ENCODE measurements at places on chromosomes 7 and 10.
A peak's percentile ranks its signal among the peaks of the same experiment; 100 is the strongest.

- no peak for DNase-seq
These were observed 47.9 kb downstream of the MRPL32 start for GRCh38 chr7:42980084-42980483.

DNA sequence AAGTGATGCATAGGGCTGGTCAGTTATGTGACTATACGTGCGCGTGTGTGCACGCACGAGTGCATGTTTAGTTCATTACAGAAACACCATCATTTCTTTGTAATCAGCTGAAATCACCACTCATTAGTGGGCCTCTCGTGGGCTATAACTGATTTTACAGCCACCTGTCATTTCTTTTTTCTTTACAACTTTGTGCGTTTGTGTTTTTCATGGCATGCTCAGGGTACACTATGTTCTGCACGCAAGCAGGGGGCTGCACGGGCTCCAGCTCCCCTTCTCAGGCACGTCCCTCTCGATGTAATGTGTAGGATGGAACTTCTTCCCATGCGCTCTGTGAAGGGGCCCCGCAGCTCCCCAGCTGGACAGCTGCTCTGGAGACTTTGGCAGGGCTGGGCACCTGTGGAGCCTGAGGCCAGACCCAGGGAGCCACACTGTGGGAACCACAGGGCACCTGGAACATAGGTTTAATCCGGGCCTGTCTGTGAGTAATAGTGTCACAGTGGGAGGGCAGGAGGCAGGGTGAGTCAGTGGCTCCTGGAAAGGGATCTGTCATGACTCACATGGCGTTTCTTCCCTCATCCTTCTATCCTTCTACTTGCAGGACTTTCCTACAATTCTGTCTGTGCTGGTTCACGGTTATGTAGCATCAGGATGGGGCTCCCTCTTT, 4.9 kb downstream of the GCK start:
- peak; percentile 88 for DNase-seq

DNA sequence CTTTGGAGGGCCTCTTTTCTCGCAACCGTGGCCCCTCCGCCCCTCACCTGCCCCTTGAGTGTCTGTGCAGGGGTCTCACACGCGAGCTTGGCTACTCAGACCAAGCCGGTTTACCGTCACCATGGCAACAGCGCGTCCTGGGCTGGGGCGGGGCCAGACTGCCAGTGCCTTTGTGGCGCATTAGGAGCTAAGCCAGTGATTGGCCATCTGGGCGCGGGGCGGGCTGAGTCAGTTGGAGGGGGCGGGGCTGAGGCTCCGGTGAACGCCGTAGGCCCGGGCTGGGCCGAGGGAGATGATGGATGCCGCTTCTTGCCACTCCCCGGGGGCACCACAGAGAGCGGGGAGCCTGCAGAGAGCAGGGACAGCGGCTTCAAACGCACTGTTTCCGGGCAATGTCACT, 48.7 kb upstream of the FXYD4 start:
- peak; percentile 85 for DNase-seq

- DNase-seq = peak; percentile 81
These were observed 238.5 kb downstream of the ZMYND11 start for GRCh38 chr10:373526-374309.

- DNase-seq = no peak
These were observed 108.1 kb downstream of the GRID1 start for GRCh38 chr10:86258499-86258898.

GRCh38 chr10:60331886-60332285, 57.8 kb downstream of the ANK3 start:
- DNase-seq = no peak

DNA sequence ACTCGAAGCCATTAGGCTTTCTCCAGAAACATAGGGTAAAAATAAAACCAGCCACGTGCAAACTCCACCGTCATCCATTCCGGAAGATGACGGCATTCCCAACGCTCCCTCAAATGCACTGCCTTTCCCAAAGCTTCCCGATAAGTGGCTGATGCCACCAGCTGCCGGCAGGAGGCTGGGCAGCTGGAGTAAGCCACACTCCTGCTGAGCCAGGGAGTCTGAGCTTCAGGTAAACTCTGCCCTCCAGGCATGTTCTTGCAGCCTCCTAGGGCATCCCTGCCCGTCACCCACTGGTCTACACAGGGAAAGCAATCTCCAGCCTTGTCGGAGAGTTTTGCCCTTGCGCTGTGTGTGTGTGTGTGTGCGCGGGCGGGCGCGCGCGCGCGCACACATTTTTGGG, 40.5 kb upstream of the TMEM273 start:
- no peak for DNase-seq

DNA sequence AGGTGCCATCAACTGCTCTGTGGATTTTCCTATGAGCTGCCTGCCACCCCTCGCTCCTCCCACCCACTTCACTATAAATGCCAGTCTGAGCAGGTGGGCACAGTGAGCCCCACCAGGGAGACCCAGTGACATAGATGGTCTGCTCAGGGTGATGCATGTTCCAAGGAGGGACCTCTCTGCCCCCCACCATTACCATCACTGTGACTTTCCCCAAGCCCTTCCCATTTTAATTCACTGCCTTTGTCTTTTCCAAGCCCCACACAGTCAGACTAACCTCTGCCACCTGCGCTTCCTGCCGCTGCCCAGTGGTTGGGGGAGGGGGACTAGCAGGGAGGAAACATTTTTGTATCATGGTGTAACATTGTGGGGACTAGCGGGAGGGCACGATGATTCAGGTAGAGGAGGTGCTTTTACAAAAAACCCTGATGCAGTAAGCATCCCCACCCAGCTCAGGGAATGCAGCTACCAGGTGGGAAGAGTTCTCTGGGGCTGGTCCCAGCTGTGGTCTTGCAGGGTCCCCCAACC, 24.6 kb downstream of the PRSS2 start:
- no peak for DNase-seq

- no peak for DNase-seq
These were observed 5.7 kb upstream of the NDST2 start for GRCh38 chr10:73816917-73817729.

DNA sequence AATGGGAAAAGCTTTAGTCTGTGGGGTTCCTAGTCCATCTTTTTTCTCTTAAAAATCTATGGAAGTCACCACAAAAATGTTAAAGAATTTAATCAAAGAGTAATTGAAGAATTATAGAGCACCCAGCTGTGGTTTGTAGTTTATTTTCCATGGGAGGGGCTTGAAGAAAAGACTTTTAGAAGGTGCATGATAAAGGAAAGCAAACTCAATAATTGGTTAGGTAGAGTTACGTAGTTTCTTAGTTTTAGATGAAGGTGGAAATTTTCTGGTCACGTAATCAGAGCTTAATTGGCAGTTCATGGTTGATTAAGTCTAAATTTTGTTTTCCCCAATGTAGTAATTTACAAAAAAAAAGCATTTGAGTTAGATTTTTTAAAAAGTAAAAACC, 724 bp downstream of the ZNF107 start:
- no peak for DNase-seq

DNA sequence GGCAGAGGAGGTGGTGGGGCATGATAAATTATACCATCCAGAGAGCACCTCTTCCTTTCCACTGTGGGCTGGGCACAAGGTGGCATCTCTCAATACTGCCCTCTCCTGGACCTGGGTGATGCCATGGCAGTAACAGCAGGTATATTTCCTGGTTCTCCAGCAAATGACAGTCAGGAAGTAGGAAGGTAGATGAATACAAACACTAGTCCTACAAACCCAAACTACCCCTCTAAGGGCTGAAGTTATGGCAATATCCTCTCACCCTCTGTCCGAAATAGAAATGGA, 1004.9 kb downstream of the KCNMA1 start:
- no peak for DNase-seq

GRCh38 chr10:13893926-13894325, 307.2 kb downstream of the PRPF18 start:
- no peak for DNase-seq

DNA sequence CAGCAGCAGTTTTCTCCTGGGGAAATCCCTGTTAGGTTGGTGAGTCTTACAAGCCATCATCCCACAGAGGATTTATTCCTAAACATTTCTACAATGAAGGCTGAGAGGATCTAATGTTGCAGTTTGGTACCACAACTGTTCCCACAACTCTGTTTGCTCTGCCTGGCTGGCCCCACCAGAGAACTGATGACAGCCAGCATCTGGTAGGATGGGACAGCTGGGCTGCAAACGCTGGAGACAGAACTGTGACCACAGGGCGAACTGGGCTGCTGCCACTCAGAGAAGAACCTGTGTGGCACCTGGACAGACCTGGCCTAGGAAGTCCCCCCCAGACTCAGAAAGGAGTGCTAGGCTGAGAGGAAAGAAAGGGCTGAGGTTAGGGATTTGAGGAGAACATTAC, 94.8 kb downstream of the CALN1 start:
- DNase-seq = no peak

DNA sequence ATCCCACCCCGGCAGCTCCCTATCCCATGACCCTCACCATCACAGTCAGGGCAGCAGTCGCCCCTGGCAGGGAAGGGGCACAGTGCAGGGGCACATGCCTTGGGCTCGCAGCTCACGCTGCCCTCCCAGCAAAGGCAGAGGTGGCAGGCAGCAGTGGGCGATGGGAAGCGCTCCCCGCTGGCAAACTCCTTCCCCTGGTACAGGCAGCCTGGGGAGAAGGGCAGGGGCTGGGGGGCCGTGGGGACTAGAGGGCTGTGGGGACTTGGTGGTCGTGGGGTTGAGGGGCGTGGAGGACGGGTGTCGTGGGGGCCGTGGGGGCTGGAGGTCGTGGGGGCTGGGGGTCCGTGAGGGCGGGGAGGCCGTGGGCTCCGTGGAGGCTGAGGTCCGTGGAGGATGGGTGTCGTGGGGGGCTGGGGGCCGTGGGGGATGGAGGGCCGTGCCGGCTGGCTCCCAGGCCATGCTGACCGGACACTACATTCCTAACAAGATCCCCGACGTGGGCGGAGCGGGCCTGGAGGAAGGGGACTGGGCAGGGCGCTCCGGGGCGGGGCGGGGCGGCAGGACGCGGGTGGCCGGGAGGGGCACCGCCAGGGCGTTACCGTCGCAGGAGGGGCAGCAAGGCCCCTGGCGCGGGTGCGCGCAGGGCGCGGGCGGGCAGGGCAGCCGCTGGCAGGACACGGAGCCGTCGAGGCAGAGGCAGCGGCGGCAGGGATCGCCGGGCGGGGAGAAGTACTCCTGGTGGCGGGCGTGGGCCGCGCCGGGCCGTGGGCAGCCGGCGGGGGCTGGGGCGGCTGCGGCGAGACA, 20.0 kb downstream of the KCP start:
- DNase-seq = no peak

DNA sequence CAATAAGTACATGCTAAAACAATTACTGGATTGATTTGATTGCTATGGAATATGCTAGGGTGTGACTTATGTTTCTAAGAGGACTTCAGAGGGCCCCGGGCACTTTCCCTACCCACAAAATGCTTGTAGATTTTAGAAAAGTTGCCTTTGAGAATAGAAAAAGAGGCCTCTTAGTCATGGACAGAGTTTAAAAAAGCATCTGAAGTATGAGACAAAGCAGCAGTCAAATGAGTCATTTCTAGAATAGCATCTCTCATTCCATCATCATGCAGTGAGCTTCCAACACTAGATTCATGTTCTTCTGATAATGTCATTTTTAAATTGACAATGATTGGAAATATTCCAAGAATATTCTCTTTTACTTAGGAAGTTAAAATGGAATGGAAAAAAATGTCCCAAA, 675.1 kb upstream of the PCDH15 start:
- DNase-seq = peak; percentile 1

DNA sequence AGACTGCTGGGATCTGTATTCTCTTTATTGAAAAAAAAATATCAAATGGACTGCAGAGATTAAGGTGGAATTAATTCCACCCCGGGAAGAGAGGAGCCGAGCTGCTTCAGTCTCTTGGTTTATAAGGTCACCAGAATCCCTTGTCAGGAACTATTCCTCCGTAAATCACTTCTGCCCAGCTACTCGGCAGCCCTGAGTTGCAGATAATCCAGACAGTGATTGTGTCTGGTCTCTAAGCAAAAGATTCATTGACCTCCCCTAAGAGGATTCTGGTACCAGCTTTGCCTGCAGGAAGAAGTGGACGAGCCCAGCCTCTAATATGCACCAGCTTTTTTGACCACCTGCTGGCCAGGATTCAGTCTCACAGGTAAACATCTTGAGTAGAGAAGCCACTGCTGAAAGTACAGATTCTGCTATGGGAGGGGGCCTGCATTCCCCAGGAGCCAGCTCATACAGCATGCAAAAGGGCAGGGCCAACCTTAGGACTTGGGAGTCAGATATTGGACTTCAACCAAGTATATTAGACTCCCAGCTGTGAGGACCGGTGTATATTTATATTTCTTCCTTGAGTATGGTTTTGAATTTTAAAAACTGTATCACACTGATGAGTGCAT, 27.1 kb upstream of the PLXNA4 start:
- no peak for DNase-seq

GRCh38 chr7:40572810-40573465, 438.1 kb downstream of the SUGCT start:
- peak; percentile 90 for DNase-seq

DNA sequence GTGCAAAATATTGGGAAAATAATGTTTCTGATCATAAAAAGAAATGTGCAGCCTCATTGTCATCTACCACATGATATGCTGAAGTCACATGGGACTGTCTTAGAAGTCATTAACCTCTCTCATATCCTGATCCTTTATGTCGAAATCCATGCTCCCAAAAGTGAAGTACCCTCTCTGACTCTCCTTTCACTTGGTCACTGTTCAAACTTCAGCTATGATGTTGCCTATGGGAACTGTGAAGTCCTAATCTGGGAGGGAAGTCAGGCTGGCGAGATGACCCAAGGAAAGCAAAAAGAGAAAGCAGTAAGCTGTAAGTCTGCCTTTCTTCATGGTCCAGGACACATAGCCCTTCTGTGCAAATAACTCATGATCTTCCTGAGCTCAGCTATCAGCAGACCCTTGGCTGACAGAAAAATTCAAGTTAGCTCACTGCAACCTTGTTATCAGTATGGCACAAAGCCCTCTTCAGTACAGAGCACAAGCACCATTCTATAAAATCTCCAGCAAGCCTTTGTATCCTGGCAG, 29.5 kb downstream of the WASL start:
- no peak for DNase-seq

DNA sequence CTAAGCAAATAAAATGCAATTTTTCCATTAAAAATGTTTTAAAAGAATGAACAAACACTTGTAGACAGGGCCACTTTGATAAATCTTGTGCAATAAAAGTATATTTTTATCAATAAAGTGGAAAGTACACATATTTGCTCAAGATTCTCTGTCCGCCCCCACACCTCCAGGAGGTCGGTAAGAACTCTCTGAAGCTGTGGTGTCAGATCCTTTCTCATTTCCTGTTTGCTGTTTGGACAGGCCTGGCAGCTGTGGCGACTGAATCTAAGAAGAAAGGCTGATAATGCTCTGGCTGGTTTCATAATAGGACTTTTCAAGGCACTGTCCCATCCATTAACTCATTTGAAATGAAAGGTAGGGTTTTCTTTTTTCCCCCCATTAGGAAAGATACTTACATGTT, 15.3 kb upstream of the ASB4 start:
- DNase-seq = peak; percentile 92

DNA sequence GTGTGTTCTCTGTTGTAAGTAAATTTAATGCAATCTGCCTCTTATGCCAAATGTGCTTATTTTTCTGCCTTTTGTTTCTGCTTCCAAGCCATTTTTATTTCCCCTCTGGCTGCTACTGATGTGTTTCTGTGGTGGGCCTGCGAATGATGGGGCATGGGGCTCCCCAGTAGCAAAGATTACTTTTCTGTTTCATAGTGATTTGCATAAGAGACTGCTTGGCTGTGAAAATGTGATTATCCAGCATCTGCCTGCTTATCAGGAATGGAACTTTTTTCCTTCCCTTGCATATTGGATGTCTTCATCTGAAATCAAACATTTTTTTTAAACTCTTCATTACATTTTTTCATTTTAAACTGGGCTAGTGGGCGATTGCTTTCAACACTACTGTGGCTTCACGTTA, 57.7 kb upstream of the BTBD16 start:
- DNase-seq = no peak

Measured in iris pigment epithelial cell (primary cell).